Activated T-helper 1 cell treated with anti-CD3 and anti-CD28 coated beads, Interleukin-2, amount 50 U/mL, for 16 hours (primary cell): ENCODE measurements at places on chromosomes 11 and 22.

DNA sequence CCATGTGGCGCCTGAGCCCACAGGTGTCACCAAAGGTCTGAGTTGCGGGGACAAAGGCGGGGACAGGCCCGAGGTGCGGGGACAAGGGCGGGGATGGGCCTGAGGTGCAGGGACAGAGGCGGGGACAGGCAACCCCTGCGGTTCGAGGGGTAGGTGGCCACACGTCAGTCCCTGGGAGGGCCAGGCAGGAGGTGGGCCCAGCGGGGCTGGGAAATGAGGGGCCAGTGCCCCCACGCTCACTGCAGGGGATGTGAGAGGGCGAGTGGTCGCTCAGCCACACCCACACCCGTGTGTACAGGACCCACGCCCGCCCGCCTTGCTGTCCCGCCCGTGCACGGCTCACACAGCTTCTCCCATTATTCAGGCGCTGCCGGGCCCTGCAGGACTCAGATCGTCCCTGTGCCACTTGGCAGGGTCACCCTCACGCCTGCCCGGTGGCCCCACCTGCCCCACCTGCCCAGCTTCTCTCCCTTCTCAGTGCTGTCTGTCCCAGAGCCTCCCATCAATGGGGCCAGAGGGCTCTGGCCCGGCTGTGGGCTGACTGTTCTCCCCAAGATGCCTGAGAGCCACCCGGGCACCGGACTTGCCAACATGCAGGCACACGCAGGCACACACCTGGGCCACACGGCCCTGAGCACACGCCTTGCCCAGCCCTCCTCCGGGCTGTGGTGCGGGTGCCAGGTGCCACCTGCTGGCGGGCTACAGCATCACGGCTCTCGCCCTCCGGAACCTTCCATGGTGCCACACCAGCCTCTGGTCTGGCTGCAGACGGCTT is 14.2 kb upstream of the MUC6 start:
- DNase-seq, result peak; percentile 56

DNA sequence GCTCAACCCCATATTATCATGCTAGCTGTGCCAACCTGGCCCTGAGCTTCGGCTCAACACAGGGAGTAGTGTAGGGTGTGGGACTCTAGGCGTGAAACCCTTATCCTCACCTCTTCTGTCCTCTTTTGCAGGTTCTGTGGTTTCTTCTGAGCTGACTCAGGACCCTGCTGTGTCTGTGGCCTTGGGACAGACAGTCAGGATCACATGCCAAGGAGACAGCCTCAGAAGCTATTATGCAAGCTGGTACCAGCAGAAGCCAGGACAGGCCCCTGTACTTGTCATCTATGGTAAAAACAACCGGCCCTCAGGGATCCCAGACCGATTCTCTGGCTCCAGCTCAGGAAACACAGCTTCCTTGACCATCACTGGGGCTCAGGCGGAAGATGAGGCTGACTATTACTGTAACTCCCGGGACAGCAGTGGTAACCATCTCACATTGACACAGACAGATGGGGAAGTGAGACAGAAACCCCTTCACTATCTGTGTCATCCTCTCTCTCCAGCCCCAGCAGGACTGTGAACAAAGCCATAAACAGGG is 76.4 kb downstream of the GGTLC2 start:
- DNase-seq, result no peak

DNA sequence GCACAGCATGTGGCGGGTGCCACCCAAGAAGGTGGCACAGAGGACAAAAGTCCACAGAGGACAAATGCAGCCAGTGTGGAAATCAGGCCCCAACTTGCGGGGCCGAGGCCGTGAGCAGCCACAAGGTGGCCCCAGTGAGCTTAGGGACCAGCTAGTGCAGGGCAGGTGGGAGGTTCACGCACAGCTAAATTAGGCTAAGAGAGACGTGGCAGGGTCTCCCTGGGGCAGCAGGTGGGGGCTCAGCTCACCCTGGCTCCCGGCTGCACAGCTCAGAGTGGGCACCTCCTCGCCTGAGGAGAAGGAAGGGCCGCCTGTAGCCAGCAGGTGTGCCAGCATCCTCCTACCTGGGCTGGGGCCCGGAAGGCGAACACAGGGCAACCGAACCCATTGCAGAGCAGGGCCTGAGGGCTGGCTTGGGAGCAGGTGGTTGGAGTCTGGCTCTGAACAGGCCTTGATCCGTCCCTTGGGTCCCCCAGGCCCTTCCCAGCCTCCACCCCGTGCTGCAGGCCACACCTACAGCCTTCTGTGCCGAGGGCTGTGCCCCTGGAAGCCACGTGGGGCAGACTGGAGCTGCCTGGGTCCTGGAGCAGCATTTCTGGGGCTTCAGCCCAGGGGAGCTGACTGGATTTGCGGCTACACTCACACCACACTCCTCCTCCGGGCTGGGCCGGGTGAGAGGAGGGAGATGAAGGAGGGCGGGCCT is 26.1 kb upstream of the CELSR1 start:
- DNase-seq, result peak; percentile 49

DNA sequence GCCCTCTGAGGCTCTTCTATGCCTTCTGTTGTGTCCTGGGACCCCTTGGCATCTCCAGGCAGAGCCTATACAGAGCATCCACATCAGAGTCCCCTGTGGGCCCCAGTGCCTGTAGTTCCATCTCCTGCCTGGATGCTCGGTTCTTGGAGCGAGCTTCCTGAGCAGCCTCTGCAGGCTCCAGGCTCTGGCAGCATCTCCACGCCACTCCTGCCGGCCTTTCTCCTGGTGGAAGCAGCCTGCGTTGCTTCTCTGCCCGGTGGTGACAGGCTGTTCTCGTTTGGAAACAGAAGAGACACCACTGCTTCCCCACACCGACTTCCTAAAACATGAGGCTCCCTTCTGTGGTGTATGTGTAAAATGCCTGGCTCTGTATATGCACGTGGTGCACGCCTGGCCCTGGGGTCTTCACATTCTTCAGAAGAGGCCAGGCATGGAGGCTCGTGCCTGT is 52.8 kb downstream of the BCR start:
- DNase-seq, result no peak

DNA sequence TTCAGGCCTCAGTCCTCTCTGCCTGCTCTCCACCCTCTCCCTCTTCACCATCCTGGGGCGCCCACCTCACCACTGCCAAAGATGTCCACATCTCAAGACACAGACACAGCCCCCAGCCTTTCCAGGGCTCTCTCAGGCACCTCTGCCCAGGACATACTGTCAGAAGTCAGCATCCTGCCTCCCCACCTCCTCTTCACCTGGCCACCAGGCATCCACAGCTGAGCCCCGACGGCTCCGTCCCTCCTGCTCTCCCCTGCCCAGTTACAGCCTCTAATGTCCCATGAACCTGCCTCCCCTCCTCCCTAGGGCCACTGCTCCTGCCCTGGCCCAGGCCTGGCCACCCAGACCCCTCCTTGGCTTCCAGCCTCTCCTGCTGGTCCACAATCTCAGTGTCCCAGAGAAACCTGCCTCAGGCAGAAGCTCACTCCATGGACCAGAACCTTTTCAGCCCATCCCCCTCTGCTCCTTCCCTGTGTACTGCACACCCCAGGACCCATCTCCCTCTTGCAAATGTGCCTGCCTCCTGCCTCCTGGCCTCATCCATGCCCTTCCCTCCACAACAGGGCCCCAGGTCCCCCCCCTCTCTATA is 3.2 kb downstream of the LTBP3 start:
- DNase-seq, result no peak

DNA sequence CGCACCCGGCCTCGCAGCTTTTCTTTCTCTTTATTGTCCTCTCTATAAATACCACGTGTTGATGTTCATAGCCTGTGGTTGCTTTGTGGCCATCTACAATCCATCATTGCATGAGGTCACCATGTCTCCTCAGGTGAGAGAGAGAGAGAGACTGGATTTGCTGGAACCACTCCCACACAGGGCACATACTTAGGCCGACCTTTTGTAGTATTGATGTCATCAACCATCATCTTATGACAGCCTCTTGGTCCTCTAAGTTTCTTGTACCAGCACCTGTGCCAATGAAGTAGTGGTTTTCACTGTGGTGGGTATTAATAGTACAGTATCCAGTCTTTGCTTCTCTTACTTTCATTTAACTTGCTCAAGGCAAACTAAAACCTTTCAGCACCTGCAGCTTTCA is 22.8 kb upstream of the P2RY6 start:
- no peak for DNase-seq

GRCh38 chr22:41250127-41250526 is 9.4 kb upstream of the CHADL start:
- DNase-seq, result no peak

DNA sequence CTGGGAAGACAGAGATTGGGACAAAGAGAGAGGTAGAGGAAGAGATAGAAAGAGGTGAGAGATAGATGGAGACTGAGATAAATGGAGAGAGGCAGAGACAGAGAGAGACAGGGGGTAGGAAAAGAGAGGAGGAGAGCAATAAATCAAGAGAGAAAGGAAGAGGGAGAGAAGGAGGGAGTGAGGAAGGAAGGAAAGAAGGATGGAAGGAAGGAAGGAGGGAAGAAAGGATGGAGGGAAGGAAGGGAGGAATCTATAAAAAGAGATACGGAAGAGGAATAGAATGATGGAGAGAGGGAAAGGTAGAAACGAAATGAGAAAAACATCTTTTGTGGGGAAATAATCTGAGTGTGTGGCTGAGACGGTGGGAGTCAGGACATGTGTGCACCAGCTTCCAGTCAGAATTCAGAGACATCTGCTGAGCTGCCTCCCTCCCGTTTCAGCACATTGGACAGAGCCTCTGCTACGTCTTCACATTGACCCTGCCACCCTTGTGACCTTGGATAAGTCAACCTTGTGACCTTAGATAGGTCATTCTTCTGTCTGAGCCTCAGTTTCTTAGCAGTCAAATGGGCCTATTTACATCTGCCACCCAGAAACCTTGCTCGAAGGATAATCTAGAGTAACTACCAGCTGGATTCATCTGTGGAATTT is 417.8 kb downstream of the MIAT start:
- no peak for DNase-seq

GRCh38 chr11:133931449-133932060 is 25.2 kb downstream of the IGSF9B start:
- DNase-seq, result no peak

DNA sequence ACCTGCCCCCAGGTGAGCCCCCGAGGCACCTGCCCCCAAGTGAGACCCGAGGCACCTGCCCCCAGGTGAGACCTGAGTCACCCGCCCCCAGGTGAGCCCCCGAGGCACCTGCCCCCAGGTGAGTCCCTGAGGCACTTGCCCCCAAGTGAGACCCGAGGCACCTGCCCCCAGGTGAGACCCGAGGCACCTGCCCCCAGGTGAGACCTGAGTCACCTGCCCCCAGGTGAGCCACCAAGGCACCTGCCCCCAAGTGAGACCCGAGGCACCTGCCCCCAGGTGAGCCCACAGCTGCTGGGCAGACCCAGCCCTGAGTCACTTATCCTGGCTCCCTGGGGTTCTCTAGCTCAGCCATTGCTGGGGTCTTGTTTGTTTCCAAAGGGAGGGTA is 36.2 kb downstream of the MUC5B start:
- DNase-seq, result no peak

GRCh38 chr22:27785831-27786230 is 15.7 kb downstream of the MN1 start:
- no peak for DNase-seq

DNA sequence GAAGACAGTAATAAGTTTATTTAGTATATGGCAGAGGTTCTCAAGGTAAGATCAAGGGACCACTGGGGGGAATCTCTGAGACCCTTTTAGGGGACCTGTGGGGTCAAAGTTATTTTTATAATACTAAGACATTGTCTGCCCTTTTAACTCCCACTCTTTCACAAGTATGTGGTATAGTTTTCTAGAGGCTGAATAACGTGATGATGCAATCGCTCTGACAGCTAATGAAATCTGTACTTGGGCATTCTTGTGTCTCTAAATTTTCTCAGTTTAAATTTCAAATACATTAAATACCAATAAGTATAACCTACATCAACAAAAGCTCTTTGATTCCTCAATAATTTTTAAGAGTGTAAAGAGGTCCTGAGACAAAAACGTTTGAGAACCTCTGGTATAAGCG is 147.9 kb downstream of the ATG16L2 start:
- DNase-seq, result no peak

GRCh38 chr11:67158221-67158620 is 39.2 kb downstream of the KDM2A start:
- DNase-seq, result no peak

- DNase-seq, result no peak
These were observed 284.4 kb upstream of the B3GAT1 start for GRCh38 chr11:134696455-134696854.

GRCh38 chr11:1229471-1230120 is 6.7 kb downstream of the MUC5B start:
- no peak for DNase-seq

GRCh38 chr11:70547821-70548670 is 149.7 kb downstream of the CTTN start:
- no peak for DNase-seq

- no peak for DNase-seq
These were observed 3.6 kb downstream of the USP35 start for GRCh38 chr11:78192223-78192719.

DNA sequence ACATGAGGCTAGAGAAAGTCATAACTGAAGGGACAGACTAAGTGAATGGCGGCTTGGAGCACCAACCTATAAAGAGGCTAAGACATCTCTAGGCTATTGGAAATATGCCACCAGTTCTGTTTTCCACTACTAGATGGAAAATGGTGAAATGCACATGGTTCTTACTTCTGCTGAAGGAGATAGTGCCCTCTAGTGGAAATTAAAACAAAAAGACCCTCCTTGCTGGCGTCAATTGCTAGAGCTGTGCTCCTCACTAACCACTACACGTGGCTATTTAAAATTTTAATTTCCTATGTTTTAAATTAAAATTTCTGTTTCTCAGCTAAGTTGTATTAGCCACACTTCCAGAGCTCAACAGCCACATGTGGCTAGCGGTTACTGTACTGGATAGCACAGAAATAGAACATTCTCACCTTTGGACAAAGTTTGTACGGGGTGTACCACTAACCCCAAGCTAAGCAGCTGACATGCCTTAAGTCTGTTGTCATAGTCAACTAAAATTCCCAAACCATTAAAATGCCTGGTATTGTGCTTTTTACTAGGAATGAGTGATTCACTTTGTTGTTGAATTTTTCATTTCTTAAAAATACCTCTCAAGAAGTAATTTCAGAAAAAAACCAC is 34.1 kb upstream of the CALCA start:
- no peak for DNase-seq

DNA sequence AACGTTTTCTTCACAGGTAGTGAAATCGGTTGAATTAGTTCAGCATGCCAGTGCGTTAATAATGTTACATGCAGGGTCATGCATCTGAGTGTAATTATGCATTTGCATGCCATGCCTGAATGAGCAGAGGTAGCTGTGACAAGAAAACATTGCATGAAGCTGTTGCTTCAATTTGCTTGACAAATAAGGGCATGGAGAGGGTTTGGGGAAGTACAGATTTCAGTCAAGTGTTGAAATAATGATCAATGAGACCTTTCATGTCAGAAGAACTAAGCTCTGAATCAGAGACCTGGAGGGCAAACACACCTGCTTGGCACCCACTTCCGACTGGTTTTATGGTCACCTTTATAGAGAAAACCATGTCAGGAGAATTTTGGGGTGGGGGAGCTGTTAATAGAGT is 221.4 kb downstream of the DBX1 start:
- no peak for DNase-seq

- no peak for DNase-seq
These were observed 16.6 kb downstream of the OR51L1 start for GRCh38 chr11:5011254-5011653.

GRCh38 chr11:130426223-130426836 is 2.1 kb downstream of the ADAMTS8 start:
- no peak for DNase-seq

- DNase-seq, result no peak
These were observed 20.1 kb upstream of the MRGPRX2 start for GRCh38 chr11:19080579-19080993.

- DNase-seq, result no peak
These were observed 46.1 kb downstream of the BDNF start for GRCh38 chr11:27653990-27654758.
